ENCODE measurements at places on chromosomes 16 and 17. TPM values are rescaled to one million over a fixed set of nuclear protein-coding genes. Genes with fewer than 3 reads are reported as not detected.

Gene AURKB
- total RNA-seq, result 156 TPM

DNA sequence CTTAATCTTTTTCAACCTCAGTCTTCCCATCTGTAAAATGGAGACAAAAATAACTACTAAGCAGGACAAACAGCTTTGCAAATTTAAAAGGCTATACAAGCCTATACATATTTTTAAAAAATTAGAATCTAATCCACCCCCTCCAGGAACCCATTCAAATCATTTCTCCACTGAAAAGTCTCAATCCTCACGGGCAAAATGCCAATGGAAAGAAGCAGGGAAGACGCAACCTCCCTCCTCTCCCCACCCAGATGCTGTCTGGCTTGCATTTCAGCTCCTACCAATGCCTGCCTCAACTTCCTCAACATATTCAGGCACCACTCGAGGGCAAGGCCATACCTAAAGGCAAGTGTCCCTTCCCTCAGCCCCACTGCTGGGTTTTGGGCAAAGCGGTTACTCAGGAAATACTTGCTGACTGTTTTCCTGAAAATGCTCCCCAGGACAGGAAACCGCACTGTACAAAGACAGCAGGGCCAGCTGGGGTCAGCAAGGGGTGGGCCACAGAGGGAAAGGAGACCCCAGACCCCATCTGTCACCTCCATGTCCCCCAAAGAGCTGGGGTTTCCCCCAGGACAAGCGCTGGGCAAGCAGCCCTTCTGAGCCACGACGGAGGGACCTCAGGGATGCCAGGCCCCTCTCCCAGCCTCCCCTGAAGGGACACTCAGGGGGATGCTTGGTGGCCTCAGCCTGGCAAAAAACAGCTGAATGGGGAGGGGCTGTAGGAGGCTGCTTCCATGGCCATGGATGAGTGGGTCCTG lies 47.7 kb upstream of the DOC2B start:
- no peak for DNase-seq

- DNase-seq, result no peak
Observed at GRCh38 chr16:81520151-81520470, 75.5 kb downstream of the CMIP start.

GRCh38 chr17:71392715-71393567 lies 727.9 kb upstream of the SOX9 start:
- DNase-seq, result no peak

Gene KRTAP9-1
- not detected for total RNA-seq

DNA sequence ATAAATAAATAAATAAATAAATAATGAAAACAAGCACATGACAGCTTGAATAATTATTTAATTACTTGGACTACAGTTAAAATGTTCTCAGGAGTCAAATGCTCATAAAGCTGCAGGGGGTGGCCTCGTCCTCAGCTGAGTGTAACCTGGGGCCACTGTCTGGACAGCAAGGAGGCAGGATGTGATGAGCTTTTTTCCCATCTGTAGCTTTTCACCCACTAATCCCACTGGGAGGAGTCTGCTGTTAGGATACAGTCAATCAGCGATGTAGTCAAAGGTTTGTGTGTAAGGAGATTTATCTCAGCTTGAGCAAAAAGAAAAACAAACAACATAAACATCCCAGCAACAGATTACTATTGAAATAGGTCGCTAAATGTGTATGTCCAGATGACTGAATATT lies 22.5 kb downstream of the ZCCHC14 start:
- DNase-seq, result peak; percentile 30

Gene SLFN14
- total RNA-seq, result not detected

Measured in neural progenitor cell (in vitro differentiated cells).